ENCODE measurements at places on chromosomes 2 and 18.

- DNase-seq, result no peak
These were observed 7.5 kb downstream of the NEU2 start for GRCh38 chr2:233039846-233040530.

GRCh38 chr2:73980566-73980965, 4.1 kb upstream of the TET3 start:
- no peak for DNase-seq

DNA sequence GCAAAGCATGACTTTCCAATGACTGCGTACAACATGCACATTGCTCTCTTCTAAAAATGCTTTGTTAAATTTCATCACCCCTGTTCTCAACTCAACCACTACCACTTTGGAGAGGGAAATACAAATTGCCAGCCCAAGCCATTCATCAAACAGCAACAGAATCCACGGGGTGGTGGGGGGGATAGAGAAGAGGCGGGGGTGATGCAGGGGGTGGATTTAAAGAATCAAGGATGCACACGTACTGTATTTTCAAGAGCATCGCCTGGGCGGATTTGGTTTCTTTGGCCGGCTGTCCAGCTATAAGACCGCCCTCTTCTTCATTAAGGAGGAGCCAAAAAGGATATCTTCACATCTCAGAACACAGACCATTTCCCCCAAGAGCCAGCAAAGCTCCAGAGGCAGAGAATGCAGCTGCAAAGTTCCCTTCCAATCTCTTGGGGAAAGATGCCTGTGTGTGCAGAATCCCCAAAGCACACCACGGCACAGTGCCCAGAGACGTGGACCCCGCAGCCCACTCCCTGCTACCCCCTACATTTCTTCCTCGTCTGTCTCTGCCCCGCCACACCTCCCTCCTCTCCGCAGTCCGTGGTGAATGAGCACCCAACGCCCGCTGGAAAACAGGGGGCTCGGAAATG, 977 bp downstream of the SLC8A1 start:
- no peak for DNase-seq

- no peak for DNase-seq
These were observed 702 bp downstream of the OLA1 start for GRCh38 chr2:174247474-174248186.

GRCh38 chr2:27721335-27721734, 50.2 kb upstream of the MRPL33 start:
- no peak for DNase-seq

DNA sequence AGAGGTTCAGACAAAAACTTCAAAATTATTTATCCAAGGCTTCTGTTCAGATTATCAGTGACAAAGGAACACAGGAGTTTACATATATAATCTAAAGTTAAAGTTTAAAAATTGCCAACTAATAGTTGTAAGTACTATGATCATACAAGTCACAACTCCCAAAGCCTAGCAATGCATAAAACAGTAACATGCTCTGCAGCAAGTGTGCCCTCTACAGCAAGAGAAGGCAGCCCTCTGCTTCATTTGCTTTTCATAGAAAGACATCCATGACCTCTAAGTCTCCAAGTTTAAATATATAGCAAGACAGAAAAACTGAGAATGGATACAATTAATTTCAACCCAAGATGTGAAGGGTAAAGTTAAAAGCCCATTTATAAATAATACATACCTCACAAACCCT, 13.3 kb downstream of the RAB1A start:
- no peak for DNase-seq

GRCh38 chr2:105438104-105438929, 39.5 kb upstream of the FHL2 start:
- DNase-seq, result no peak

DNA sequence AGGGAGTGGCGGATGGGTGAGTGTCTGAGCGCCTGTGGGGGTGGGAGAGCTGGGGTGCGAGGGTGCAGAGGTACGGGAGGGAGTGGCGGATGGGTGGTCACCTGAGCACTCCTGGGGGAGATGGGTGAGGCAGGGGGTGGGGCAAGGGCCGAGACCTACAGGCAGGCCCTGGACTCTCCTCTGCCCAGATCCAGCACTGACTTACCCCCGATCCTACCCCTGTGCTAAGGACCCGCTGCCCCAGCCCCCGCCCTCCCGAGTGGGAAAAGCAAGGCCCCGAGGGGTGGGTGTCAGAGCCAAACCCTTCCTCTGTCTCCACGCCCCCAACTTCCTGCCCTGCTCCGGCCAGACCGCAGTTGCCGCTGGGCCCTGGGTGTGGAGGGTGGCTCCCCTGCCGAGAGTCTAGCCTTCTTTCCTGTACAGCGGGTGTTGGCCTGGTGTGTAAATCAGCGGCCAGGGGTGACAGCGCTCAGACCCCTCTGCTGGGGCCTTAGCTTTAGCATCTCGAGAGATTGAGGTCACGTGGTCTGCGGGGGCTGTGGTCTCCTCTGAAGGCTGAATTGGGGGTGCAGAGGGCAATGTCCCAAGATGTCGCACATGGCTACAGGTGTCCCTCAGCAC, 12.5 kb downstream of the BOK start:
- DNase-seq, result no peak

- DNase-seq, result no peak
These were observed 30.9 kb upstream of the UBE2F start for GRCh38 chr2:237935740-237936452.

- DNase-seq, result peak; percentile 35
These were observed 23.2 kb upstream of the SLC20A1 start for GRCh38 chr2:112622528-112622849.

DNA sequence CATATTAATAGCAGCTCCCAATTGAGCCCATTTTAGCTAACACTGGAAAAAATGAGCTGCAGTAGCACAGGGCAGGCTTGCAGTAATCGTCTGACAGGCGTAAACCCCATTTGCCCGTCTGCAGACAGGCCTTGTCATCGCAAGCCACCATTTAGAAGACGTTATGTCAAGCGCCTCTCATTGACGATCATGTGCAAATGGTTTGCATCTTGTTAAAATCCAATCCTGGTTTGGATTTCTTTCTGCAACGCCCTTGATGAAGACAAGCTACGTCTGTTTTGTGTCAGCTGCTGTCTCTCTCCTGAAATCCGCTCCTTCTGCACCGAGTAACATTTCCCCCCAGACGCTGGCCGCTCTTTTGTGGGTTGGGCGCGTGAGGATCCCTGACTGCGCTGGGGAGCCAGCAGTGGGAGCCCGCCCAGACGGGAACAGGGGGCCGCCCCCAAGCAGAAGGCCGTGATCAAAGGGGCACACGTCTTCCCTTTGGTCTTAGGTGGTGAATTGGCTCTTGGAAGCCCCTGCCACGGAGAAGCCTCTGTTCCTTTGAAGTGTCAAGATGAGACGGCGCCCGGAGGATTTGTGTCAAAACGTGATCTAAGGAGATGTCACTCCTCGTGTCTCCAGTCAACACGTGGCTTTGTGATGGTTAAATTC, 84.2 kb upstream of the GPC1 start:
- DNase-seq, result no peak

DNA sequence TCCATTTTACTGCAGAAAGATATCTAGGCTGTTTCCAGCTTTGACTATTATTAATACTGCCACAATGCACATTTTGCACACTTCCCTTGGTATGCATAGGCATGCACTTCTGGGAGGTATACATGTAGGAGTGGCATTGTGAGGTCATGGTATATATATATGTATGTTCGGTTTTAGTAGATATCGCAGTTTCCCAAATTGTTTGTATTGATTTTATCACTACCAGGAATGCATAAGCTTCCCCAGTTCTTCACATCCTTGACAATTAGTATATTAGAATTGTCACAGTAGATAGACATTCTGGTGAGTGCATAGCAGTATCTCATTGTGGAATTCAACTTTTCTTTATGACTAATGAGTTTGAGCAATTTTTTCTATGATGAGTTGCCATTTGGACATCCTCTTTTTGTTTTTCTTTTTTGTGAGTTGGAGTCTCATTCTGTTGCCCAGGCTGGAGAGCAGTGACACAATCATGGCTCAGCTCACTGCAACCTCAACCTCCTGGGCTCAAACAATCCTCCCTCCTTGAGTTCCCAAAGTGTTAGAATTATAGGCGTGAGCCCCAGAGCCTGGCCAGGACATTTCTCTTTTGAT, 4.2 kb upstream of the GRB14 start:
- DNase-seq, result no peak

- DNase-seq, result no peak
These were observed 55.6 kb downstream of the ANKRD44 start for GRCh38 chr2:197254776-197255530.

- DNase-seq, result no peak
These were observed 42.6 kb downstream of the HDAC4 start for GRCh38 chr2:239358062-239358754.

- no peak for DNase-seq
These were observed 76.8 kb upstream of the SLC14A2 start for GRCh38 chr18:45538444-45538843.

- no peak for DNase-seq
These were observed 91.0 kb upstream of the NEUROD1 start for GRCh38 chr2:181771356-181771755.

- no peak for DNase-seq
These were observed 16.5 kb downstream of the HS6ST1 start for GRCh38 chr2:128302011-128302743.

DNA sequence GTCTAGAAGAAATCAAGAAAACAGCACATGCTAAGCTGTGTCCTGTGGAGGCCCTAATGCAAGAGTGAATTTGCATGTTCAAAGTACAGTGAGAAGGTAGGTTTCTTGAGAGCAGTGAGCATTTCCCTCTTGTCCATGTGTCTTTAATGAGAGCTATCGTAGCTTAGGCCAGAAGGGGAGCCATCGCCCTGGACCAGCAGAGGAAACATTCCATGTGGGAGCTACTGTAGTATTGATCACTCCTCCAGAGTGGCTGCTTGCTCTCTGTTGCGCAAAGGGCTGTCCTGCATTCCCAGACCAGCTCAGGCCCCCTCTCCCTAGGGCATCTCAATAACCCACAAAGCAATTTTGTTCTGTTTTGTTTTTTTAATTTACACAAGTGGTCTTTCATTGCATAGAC, 950.1 kb downstream of the CNTNAP5 start:
- DNase-seq, result no peak

GRCh38 chr2:12456293-12457106, 260.2 kb upstream of the TRIB2 start:
- peak; percentile 100 for DNase-seq

GRCh38 chr2:174704642-174705041, 59.6 kb downstream of the CHRNA1 start:
- DNase-seq, result peak; percentile 69

GRCh38 chr2:40964509-40965250, 512.8 kb upstream of the SLC8A1 start:
- DNase-seq, result no peak

- DNase-seq, result no peak
These were observed 32.0 kb upstream of the ARL5A start for GRCh38 chr2:151860210-151860609.

DNA sequence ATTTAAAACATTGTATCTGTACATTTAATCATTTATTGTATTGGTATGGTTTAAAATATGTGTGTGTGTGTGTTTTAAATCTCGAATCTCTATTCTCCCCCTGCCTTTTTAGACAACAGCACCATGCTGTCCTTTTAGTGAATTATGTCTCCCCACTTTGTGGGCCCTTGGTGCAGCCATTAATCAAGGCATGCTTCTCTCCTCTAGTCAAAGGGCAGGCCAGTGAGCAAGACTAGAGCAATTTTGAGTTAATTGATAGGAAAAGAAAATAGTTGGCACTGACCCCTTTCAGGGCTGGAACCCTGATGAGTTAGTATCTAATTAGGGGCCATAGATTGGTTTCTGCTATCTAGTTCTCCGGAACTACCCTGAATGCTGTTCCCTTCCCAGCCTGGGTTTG, 111.0 kb downstream of the MAIP1 start:
- DNase-seq, result no peak

DNA sequence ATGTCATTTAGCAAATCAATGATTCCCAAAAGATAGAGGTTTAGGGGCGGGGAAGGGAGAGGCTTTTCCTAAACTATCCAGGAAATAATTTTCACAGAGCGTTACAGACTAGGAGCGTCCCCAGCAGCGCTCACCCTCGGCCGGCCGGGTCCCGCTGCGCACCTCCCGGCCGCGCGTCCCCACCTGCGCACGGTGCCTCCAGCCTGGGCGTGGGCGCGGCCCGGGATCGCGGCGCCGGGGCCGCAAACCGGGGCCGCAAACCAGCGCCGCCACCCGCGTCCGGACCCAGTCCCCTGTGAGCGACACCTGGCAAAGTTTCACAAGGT, 684 bp upstream of the ZCCHC2 start:
- no peak for DNase-seq

DNA sequence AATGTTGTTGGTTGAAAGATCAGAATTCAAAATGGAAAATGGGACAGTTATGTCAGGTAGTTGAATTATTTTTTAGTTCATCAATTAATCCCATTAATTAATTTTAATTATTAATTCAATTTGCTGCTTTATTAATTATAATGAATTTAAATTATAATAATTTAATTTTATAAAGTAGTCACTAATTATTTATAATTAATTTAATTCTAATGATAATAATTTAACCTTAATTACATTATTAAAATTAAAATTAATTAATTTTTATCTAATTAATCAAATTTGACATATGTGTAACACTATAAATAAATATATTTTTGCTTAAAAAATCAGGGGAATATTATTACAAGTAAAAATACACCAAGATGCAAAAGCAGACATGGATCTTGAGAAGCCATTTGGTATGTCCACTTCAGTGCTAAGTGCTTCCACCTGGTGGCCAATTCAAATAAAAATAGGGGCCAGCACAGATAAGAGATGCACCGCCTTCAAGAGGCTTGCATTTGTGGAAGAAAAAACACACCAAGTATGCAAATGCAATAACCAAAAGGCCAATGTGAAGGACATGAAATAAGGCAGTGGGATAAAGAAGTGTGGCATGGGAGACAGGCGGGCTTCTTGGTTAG, 73.2 kb downstream of the MBP start:
- peak; percentile 59 for DNase-seq

DNA sequence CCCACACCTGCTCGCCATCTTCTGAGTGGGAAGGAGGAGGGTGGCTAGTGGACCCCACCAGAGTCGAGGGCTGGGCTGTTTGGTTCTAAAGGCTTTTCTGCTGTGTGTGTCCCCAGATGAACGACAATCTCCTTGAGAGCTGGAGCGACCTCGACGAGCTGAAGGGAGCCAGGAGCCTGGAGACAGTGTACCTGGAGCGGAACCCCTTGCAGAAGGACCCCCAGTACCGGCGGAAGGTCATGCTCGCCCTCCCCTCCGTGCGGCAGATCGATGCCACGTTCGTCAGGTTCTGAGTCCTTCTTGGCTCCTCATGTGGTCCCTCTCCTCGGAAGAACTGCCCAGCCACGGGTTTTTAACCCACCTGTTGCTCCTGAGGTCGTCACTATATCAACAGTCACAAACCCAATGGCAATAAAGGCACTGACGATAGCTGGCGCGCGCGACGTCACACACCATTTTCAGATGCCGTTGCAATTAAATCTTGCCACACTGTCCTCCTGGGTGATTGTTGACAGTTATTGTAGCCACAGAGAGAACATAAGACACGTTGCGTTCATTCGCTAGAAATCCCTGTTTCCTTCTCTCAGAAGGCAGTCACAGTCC, 5.8 kb upstream of the ANO7 start:
- no peak for DNase-seq
